ENCODE measurements at places on chromosomes 6 and 20.

DNA sequence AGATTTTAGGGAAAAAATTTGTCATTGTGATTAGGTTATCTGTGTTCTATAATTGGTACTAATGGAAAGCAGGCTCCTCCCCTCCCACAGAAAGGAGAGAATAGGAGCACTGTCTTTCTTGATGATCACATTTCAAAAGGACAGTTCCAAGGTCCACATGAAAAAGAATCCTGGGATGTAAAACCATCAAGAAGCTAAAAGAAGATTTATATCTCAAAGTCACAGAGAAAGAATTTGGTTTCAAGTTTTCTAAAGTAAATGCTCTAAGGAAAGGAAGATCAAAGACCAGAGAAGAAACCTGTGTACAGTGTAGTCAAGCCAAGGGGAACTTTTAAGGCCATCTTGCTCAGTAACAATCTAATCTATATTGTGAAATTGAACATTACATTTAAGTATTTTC is 652.7 kb upstream of the HS3ST5 start:
- DNase-seq, result no peak

- peak; percentile 73 for DNase-seq
Measured at GRCh38 chr6:146950351-146950835, 253.8 kb upstream of the STXBP5 start.

DNA sequence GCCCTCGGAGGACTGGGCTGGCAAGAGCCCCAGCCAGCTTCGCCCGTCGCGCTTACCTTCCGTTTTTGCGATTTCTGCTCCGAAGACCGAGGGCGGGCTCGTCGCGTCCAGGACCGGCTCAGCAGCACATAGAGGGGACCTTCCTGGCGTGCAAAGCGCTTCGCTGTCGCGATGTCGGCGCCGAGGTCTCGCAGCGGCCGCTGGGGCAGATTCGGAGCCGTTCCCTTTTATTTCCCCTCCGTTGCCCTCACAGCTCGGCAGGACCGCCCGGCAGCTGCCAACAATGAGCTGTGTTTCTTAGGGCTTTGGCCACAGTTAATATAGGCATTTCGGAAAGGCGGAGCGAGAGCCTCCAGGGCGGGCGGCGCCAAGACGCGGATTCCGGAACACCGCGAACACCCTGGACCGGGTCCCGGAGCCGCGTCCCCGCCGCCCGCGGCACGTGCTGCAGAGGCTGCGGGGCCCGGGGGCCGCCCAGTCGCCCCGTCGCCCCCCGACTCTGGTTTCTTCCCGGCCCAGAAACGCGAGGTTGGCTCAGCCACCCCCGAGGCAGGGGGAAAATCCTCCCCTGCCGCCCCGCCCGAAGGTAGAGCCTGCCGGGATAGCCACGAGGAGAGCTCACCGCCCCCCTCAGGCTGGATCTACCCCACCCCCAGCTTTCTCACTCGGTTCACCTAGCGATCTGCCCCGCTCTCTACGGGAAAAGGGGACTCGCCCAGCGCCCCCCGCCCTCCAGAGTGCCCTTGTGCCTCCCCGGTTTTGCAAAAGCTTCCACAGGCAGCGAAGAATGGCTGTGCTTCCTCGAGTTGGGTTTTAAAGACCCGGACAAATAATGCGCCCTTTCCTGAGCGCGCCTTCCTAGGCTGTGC is at the start of gene CITED2:
TSS of gene CITED2 (minus strand) at position 292 of the 869 bp plus-strand sequence. CDS start 704 bp downstream, outside the sequence.
- peak; percentile 96 for DNase-seq

DNA sequence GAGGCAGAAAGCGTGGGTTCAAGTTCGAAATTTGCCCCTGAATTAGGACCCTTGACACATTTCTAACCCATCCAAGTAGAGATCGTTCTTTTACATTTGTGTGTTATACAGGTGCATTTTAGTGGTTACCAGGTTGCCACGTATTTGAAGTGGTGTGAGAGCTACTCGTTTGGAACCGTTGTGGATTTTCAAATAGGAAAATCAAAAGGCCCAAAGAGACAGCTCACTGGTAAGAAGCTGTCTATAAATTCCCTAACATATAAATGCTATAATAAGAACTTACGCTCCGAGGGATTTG is 1.6 kb upstream of the REV3L start:
- no peak for DNase-seq

DNA sequence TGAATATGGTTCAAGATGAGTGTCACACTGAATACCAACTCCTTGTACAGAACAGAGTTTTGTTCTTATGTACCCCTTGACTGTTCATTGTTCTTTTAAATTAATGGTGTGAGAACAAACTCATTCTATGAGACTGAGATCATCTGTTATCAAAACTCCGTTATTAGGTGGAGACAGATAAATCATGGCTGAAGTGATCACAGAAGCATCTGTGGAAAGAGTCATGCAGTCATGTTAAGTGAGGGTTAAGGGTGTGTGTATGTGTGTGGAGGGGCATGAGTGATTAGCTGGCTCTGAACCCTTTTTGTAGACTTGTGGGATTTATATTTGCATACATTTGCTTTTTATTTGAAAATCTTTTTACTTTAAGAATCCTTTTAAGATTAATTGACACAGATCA is 24.7 kb downstream of the ADGRG6 start:
- DNase-seq, result no peak

DNA sequence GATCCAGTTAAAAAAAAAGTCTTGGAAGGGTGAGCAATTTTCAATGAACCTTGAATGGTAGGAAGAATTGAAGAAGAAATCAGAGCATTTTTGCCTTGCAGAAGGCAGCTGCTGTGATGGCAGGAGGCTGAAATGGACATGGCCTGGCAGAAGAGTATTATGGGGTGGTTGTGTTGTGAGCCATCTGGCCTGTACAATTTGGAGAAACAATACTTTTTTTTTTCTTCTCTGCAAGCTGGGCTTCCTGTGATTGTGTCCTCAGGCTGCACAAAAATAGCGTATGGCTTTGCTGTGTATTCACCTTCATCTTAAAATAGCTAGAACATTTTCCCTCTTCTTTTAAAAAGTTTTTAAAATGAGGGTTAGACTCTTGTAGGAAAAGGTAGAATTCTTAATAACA is 21.4 kb downstream of the SYCP2L start:
- DNase-seq, result no peak

GRCh38 chr6:108902382-108902792 is 54.2 kb downstream of the ARMC2 start:
- DNase-seq, result peak; percentile 50

DNA sequence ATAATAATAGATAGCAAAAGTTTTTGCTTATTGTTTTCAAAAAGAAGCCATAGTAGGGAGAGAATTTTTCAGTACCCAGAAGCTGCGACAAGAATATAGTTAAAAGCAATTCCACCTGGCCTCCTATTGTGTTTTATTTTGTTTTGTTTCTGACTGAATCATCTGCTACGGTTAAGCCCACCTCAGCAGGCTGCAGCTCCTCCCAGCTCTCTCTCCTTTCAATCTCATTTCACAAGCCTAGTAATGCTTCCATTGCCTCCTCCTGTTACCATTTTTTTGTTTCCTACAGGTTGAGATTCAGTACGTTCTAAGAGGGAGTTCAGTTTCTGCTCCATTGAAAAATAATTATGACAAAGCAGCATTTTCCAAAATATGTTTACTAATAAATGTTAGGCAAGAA is 77.9 kb downstream of the PCSK2 start:
- no peak for DNase-seq

GRCh38 chr6:168124158-168124557 is 45.1 kb upstream of the FRMD1 start:
- DNase-seq, result no peak

GRCh38 chr6:154664287-154664686 is 68.9 kb upstream of the SCAF8 start:
- no peak for DNase-seq
